ENCODE measurements at places on chromosomes 2 and 18.
A peak's percentile ranks its signal among the peaks of the same experiment; 100 is the strongest.

GRCh38 chr2:38380397-38381130, 3.5 kb upstream of the ATL2 start:
- ATAC-seq: no peak

DNA sequence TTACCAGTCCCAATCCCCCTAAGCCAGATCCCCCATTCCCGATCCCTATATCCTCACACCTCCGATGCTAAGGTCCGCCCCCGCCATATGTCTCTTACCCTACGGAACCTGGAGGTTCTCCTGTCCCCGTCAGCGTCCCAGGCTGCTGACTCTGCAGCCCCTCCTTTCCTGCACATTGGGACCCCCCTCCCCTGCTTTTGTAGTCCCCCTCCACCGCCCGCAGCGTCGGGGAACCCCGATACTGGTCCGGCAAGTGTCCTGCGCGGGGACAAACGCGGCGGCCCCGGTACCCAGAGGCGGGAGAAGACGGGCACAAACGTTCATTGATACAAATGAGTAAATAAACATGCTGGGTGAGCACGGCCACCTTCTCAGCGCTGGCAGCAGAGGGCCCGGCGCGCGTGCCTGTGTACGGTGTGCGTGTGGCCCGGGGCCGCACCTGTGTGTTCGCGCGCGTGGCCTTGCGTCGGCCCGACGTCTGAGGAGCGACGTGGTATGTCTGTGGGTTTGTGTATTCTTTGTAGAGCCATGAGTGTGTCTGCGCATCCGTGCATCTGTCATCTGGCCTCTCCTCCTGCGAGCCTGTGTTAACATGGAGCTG, 2.0 kb upstream of the CYP26B1 start:
- ATAC-seq: no peak

DNA sequence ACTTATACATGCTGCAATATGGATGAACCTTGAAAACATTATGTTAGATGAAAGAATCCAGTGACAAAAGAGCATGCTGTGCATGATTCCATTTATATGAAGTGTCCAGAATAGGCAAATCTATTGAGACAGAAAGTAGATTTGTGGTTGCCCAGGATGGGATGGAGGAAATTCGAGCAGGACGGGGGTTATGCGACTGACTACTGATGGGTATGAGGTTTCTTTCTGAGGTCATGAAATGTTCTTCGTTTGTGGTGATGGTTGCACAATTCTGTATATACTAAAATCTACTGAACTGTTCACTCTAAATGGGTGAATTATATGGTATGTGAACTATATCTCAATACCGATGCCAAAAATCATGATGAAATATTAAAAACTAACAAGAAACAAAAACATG, 18.9 kb upstream of the MTERF4 start:
- no peak for ATAC-seq

DNA sequence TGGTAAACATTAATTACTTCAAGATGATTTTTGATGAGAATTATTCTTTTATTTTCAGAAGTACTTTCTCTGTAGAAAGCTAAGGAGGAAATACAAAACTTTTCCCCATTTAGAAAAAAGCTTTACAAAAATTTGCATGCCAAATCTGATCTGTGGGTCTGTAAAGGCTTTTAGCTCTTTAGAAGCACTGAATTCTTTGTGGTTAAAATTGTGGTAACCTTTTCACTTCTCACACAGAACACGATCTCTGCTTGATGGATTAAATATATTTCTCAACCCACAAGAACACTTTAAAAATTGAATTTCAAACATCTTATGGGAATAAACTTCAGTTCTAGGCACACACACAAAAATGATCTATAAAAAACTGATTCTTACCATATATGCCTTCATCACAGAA, 63.7 kb downstream of the VIL1 start:
- no peak for ATAC-seq

- ATAC-seq: no peak
Observed at GRCh38 chr2:183998797-183999190, 599.5 kb upstream of the ZNF804A start.

DNA sequence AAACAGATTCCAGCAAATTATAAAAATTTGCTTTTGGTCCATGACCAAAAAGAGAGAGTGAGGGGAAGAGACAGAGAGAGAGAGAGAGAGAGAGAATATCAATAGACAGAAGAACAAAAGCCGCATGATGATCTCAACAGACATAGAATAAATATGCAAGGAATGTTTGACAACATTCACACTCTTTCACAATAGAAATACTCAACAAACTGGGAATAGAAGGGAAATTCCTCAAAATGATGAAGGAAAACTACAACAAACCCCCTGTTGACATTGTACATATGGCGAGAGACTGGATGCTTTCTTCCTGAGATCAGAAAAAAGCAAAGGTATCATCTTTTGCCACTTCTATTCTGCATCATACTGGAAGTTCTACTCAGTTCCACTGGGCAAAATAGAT, 309.7 kb downstream of the RAD51AP2 start:
- ATAC-seq: no peak

- no peak for ATAC-seq
Observed at GRCh38 chr2:39778233-39778632, 825 bp downstream of the THUMPD2 start.

GRCh38 chr18:9732031-9732430, 23.9 kb downstream of the RAB31 start:
- no peak for ATAC-seq

DNA sequence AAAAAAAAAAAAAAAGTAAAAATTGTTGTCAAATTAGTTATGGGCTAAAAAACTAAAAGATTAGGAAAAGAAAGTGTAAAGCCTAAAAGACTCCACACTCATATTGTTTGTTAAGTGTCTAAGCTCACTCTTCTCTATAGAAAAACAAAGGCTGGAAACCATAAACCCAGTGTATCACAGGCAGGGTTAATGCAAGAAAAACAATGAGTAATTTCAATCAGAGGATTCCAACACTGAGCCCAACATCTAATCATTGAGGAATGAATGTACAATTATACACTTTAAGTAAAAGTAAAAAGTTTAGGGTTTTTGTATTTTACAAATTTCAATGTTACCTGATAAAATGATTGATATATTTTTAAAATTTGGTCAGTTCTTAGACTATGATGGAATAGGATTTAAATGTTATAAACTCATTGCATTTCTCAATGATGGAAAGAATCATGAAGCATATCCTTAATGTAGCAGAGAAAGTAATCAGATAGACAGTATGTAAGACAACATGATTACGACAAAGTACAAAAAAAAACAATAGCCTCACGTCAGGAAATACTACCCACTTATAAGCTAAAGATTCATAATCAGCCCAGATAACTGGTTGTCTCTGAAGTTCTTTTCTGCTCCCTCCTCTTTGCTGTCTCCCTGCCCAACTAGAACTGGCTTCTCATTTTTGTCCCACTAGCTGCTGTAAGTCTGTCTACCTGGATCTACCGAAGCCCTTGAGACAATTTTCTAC, 44.5 kb upstream of the SP3 start:
- ATAC-seq: no peak

GRCh38 chr2:178301649-178302238, 107.4 kb downstream of the OSBPL6 start:
- ATAC-seq: no peak

GRCh38 chr2:1183300-1183699, 230.0 kb upstream of the TPO start:
- ATAC-seq: no peak

GRCh38 chr2:27105981-27106380, 12.9 kb downstream of the CGREF1 start:
- no peak for ATAC-seq

DNA sequence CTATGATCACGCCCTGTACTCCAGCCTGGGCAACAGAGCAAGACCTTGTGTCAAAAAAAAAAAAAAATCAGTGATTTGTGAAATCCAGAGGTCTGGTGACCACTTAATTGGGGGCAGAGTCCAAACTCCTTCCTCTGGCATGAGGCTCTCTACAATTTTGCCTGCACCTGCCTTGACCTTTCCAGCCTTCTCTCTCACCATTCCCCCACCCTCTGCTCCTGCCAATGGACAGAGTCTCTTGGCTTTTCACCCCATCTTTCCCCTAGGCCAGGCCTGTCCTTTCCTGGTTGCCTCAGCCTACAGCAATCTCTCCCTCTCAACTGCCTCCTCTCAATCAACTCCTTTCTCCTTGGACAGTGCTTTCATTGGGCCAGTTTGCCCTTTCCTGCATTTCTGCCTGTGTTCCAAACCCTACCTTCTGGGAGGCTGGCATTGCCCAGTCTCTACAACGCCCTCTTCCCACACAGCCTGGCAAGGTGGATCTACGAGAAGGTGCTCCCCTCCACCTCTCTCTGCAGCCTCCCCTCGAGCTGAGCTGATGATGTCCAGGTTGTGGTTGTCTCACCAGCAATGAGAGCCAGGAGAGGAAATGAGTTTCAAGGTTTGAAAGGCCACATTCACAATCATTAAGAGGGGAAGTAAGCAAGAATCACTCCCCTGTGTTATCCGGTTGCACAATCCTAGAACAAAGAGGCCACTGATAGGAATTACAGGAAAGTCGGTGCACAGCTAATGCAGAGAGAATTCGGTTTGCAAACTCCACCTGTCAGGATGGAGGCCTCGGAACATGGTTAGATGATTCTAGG, 39.5 kb upstream of the NPAS2 start:
- ATAC-seq: peak; percentile 73

- no peak for ATAC-seq
Observed at GRCh38 chr18:62396381-62396780, 71.3 kb downstream of the TNFRSF11A start.

- ATAC-seq: no peak
Observed at GRCh38 chr2:169265591-169265990, 96.7 kb downstream of the LRP2 start.

DNA sequence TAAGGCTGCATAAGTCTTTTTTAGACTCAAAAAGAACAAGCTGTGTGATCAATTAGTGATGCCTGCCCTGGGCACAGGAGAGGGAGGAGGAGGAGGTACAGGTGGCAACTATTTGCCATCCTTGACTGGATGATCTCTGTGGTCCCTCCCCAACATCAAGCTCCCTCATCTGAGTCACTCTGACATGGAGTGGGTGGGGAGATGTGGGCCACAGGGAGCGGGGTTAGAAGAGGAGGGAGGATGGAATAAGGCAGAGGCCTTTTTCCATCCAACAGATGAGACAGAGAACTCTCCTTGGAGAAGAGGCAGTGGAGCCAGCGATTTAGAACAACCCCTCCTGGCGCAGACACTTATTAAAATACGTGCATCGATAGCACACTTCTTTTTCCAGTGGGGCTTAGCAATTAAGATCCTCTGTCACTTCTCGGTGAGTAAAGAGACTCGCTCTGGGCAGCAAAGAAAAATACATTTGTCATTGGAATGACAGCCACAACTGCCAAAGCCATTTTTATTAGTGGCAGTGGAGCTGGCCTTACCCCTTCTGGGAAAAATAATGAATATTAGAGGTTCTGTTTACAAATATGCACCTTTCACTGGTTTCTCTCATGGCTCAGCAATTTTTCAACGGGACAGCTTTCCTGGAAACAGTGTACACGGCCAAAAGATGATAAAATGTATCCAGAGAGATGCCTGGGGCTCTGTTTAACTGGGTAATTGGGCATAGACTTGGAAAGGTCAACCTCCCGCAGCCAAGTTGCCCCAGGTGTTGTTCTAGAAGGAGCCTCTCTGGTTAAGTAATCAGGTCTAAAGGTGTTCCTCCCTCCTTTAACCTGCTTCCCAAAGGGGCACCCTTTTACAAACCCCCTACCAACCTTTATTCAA, 238.4 kb upstream of the CXCR4 start:
- ATAC-seq: no peak

DNA sequence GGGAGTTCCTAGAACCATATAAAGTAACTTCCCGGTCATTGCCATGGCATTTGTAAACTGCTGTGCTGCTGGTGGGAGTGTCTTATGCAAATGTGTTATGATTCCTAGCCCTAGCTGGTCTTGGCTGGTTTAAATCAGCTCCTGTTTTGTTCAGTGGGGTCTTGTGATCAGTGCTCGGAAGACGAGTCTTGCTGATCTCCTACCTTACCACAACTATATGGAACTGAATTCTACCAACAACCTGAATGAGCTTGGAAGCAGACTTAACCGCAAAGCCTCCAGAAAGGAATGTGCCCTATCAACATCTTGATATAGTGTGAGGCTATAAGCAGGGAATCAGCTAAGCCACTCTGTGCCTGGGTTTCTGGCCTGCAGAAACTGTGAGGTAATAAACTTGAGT, 33.5 kb downstream of the POLE4 start:
- ATAC-seq: no peak

- no peak for ATAC-seq
Observed at GRCh38 chr2:53170466-53170865, 597.1 kb upstream of the CHAC2 start.

- no peak for ATAC-seq
Observed at GRCh38 chr2:185802926-185803325, 64.3 kb downstream of the FSIP2 start.

DNA sequence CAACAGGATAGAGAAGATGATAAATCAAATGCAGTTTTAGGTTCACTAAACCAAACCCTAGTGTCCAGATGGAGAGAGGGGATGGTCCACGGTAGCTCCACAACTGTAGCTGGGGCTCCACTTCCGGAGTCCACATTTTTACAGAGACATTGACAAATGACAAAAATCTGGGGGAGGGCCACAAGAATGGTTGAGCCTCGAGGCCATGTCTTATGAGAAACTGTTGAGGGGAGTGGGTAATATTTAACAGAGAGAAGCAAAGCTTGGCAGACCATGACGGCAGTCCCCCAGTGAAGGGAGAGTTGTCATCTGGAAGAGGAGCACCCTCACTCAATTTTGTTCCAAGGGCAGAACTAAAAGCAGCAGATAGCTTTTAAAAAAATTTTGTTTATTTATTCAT, 17.6 kb upstream of the EPHA4 start:
- no peak for ATAC-seq

GRCh38 chr18:36031903-36032302, 35.5 kb downstream of the RPRD1A start:
- ATAC-seq: no peak

DNA sequence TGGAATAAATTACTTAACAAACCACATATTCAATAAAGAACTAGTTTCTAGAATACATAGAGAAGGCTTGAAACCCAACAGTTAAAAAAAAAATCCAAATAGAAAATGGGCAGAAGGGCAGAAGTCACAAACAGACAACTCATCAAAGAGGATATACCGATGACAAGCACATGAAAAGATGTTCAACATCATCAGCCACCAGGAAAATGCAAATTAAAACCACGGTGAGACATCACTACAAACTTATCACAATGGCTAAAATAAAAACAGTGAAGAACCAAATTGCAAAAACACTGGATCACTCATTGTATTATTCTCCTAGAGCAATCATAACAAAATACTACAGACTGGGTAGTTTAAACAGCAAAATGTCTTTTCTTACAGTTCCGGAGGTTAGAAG, 14.5 kb downstream of the SESTD1 start:
- ATAC-seq: no peak

All from gastroesophageal sphincter (tissue), 4 donors.